Calu3 (cell line): ENCODE measurements at places on chromosomes 6 and 20.

DNA sequence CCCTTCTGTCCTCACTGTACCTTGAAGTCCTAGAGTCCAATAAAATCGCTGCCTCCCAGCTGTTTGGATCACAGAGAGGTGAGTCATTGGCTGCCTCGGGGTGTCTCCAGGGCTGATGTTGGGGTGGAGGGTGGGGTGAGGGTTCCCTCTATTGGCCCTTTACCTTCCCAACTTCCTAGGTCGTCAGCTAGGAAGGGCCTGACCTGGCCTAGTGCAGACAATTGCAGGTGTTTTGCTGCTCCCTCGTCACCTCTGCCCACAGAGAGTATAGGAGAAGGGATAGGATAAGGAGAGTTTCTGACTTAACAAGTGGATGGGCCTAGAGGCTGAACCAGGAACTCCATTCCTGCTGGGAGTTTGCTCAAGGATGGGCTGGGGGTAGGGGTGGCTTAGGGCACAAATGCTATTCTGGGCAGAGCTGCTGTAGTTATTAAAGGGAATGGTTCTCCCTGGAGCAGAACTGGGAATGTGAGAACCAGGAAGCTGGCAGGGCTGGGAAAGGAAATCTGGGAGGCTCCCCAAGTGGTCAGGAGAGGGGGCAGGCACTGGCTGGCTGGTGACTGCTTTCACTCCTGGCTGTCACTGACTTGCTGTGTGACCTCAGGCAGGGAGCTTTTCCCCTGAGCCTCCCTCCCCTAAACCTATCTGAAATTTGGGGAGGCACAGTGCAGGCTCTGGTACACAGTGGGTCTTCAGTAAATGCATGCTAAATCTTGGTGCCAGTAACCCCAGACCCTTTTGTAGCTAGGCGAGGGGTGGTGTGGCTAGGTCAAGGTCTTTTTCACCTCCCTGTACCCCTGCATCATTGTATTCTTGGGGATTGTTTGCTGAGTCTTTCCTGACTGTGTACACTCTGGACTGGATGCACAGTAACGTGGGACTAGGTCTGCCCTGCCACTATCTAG lies 1.5 kb downstream of the TP53INP2 start:
- H3K4me3 ChIP-seq: peak overlapping the region; percentile 90
- peaks cover 41% of the 10 kb centered on the region for H3K27me3 ChIP-seq
- peak; percentile 48 for DNase-seq
- peaks cover 35% of the 10 kb centered on the region for H3K4me1 ChIP-seq
- peak overlapping the region; percentile 97 for H3K27ac ChIP-seq

GRCh38 chr6:158803733-158804143 lies 15.4 kb downstream of the EZR start:
- H3K4me1 ChIP-seq: peaks cover 66% of the 10 kb centered on the region
- H3K27ac ChIP-seq: peak overlapping the region; percentile 97
- H3K4me3 ChIP-seq: peak overlapping the region; percentile 85
- no peak for DNase-seq

DNA sequence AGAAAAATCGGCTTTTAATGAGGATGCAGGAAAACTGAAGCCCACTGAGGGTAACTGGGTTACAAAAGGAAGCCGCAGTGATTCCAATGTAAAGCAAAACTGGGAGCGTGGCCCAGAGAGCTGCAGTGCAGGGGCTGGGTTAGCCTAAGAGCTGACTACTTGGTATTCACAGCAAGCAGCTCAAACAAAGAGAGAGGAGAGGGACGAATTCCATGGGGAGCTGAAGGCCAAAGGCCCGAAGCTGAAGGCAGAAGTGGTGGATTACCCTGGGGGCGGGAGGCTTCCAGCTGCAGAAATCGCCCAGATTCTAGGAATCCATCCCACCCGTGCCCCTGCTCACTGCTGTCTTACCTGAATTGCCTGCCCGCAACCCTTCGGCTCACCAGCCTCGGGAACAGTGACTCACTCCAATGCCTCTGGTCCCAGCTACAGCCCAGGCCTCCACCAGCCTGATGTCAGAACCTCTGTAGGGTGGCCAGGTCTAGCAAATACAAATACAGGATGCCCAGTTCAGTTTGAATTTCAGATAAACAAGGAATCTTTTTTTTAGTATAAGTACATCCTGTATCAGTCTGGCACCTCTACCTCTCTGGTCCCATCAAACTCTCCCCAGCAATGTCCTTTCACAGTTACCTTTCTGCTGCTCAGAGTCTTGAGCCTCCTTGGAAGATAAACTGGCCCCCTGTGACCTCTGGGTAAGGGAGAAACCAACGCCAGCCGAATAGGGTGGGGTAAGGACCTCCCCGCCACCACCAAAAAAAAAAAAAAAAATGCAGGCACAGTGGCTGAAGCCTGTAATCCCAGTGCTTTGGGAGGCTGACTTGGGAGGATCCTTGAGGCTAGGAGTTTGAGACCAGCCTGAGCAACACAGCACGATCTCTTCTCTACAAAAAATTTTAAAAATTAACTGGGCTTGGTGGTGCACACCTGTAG lies 14.6 kb upstream of the ZMYND8 start:
- no peak overlapping the region for H3K4me3 ChIP-seq
- no peaks in the 10 kb centered on the region for H3K36me3 ChIP-seq
- H3K27me3 ChIP-seq: no peaks in the 10 kb centered on the region
- DNase-seq: no peak
- no peak overlapping the region for H3K27ac ChIP-seq
- H3K4me1 ChIP-seq: peaks cover 19% of the 10 kb centered on the region

- H3K36me3 ChIP-seq: no peaks in the 10 kb centered on the region
- no peaks in the 10 kb centered on the region for H3K27me3 ChIP-seq
- DNase-seq: no peak
- H3K27ac ChIP-seq: no peak overlapping the region
- H3K4me1 ChIP-seq: no peaks in the 10 kb centered on the region
Measured at GRCh38 chr20:14657266-14658005, 320.0 kb upstream of the FLRT3 start.

GRCh38 chr6:159110013-159110412 lies 59.2 kb upstream of the FNDC1 start:
- H3K27me3 ChIP-seq: peaks cover 6% of the 10 kb centered on the region
- H3K36me3 ChIP-seq: no peaks in the 10 kb centered on the region
- H3K4me1 ChIP-seq: peaks cover 28% of the 10 kb centered on the region
- no peak overlapping the region for H3K4me3 ChIP-seq
- H3K27ac ChIP-seq: no peak overlapping the region

DNA sequence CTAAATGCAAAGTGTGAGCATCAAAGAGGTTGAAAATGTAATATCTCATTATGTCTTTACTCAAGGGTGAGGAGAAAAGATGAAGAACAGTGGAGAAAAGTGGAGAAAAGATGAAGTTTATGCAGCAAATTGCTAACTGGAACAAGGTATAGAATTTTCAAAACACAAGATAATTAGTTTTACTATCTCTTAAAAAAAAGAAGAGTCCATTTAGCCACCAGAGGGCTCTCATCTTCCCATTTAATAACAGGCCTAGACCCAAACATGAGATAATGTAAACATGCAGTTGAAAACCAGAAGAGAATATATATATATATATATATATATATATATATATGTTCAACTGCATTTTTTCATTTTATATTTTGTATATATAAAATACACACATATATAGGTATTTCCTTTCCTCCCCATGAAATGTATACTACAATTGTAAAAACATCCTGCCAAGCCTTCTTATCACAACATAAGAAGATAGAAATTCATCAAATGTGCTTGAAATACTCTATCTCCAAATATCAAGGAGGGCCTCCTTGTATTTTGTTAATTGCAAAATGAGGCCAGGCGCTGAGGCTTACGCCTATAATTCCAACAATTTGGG lies 78.4 kb downstream of the ADTRP start:
- no peak for DNase-seq
- H3K27ac ChIP-seq: no peak overlapping the region
- H3K4me3 ChIP-seq: no peak overlapping the region

- no peaks in the 10 kb centered on the region for H3K36me3 ChIP-seq
- H3K4me3 ChIP-seq: no peak overlapping the region
- H3K27ac ChIP-seq: no peak overlapping the region
- peaks cover 95% of the 10 kb centered on the region for H3K27me3 ChIP-seq
- H3K4me1 ChIP-seq: no peaks in the 10 kb centered on the region
- DNase-seq: no peak
Measured at GRCh38 chr20:51249781-51250180, 226.9 kb upstream of the KCNG1 start.

GRCh38 chr20:61308477-61308774 lies 56.4 kb downstream of the CDH4 start:
- H3K27me3 ChIP-seq: peaks cover 29% of the 10 kb centered on the region
- no peak overlapping the region for H3K4me3 ChIP-seq
- H3K4me1 ChIP-seq: no peaks in the 10 kb centered on the region
- H3K36me3 ChIP-seq: no peaks in the 10 kb centered on the region
- DNase-seq: no peak

DNA sequence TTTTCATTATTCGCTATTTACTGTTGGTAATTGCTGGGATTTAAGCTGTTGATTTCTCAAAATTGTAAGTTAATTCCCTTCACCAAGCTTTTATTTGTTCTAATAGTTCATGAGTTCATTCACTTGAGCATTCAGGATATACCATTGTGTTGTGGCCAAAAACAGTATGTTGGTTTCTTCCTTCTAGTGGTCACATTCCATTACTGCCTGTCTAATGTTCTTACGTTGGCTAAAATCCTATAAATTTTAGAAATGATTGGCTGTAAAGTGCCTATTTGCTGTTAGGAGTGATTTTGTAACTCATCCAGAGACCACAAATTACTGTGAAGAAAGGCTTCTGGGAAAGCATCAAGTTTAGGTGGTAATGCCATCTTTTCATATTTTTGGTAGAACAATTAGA lies 76.3 kb downstream of the FARS2 start:
- H3K27ac ChIP-seq: no peak overlapping the region
- no peaks in the 10 kb centered on the region for H3K27me3 ChIP-seq
- H3K36me3 ChIP-seq: no peaks in the 10 kb centered on the region
- no peak for DNase-seq
- no peak overlapping the region for H3K4me3 ChIP-seq

- H3K4me1 ChIP-seq: peaks cover 10% of the 10 kb centered on the region
- H3K36me3 ChIP-seq: no peaks in the 10 kb centered on the region
- DNase-seq: no peak
- no peak overlapping the region for H3K4me3 ChIP-seq
- H3K27me3 ChIP-seq: no peaks in the 10 kb centered on the region
Measured at GRCh38 chr6:52536424-52536916, 40.4 kb downstream of the TRAM2 start.

DNA sequence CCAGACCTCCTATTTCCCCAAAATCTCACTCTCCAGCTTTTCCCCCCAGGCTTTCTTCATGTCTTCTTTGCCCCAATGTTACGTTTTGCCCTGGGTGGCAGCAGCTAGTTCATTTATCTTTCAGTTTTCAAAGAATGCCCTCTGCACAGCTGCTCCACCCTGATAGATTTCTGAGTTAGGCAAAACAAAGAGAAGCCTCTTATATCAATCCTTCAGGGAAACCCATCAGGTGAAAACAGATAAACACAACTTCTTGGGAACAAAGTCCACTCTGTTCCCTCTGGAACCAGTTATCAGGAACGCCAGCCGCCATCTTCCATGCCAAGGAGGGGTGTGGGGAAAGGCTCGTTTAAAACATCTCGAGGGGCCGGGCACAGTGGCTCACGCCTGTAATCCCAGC lies 34.0 kb downstream of the ZBTB9 start:
- H3K36me3 ChIP-seq: no peaks in the 10 kb centered on the region
- H3K4me3 ChIP-seq: no peak overlapping the region
- H3K27me3 ChIP-seq: peaks cover 37% of the 10 kb centered on the region
- H3K27ac ChIP-seq: no peak overlapping the region
- no peak for DNase-seq

DNA sequence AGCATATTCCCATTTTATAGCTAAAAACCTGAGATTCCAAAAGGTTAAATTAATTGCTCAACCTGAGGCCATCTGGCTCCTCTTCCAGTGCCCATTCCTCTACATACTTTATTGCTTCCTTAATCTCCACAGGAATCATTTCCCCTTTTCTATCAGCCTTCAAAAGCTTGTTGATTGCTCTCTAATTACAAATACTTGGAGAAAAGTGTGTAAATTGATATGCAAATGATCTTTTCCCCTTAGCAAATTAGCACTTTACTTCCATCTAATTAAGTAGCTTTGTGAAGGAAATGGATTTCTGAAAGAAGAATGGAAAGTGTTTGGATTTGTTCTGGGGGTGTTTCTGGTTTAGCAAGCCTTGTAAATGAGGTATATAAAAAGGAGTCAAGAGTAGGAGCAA lies 323.3 kb downstream of the GRIK2 start:
- H3K27me3 ChIP-seq: no peaks in the 10 kb centered on the region
- H3K4me1 ChIP-seq: no peaks in the 10 kb centered on the region
- H3K4me3 ChIP-seq: no peak overlapping the region
- H3K36me3 ChIP-seq: no peaks in the 10 kb centered on the region

- peaks cover 66% of the 10 kb centered on the region for H3K4me1 ChIP-seq
- H3K36me3 ChIP-seq: peaks cover 11% of the 10 kb centered on the region
- H3K27me3 ChIP-seq: no peaks in the 10 kb centered on the region
- peak overlapping the region; percentile 1 for H3K4me3 ChIP-seq
Measured at GRCh38 chr6:144335914-144336313, 50.8 kb downstream of the UTRN start.

GRCh38 chr6:149132336-149132735 lies 185.2 kb upstream of the TAB2 start:
- H3K27me3 ChIP-seq: no peaks in the 10 kb centered on the region
- no peak overlapping the region for H3K27ac ChIP-seq
- no peaks in the 10 kb centered on the region for H3K36me3 ChIP-seq
- peaks cover 18% of the 10 kb centered on the region for H3K4me1 ChIP-seq
- no peak overlapping the region for H3K4me3 ChIP-seq

DNA sequence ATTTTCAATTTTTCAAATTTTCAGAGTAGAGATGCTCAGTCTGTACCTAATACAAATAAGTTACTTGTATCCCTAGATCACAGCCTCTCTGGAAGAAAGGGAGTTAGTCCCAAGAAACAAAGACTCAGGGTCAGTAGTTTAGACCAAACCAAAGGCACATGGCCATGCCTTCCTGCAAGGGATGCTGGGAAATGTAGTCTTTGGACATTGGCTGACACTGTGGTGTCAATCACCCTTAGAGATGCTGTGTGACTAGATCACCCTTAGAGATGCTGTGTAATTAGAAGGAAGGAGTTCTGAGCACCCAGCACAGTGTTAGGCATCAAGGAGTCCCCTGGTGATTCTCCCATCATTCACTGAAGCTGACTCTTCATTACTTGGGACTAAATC lies 202.1 kb downstream of the NFATC2 start:
- no peak overlapping the region for H3K27ac ChIP-seq
- H3K27me3 ChIP-seq: peaks cover 68% of the 10 kb centered on the region
- H3K4me1 ChIP-seq: no peaks in the 10 kb centered on the region
- H3K4me3 ChIP-seq: no peak overlapping the region
- no peaks in the 10 kb centered on the region for H3K36me3 ChIP-seq

DNA sequence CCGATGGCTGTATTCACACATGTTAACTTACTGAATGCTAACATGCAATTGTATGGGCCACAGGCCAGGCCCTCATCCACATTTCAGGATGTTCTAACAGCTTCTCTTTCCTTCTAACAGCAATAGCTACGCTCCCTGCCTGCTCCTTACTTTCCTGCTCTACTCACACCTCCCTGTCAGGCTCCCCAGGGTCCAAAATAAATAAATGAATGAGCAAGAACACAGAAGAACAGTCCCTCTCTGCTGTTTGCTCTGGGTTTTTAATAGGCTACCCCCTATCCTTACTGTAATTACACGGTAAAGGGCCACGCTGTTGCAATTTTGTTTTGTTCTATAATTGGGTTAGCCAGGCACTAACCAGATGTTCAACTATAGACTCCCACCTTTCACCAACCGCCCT lies 135.6 kb downstream of the GMDS start:
- no peaks in the 10 kb centered on the region for H3K27me3 ChIP-seq
- peaks cover 6% of the 10 kb centered on the region for H3K36me3 ChIP-seq
- DNase-seq: no peak
- no peak overlapping the region for H3K4me3 ChIP-seq
